ENCODE measurements at places on chromosomes 2 and 18.
A peak's percentile ranks its signal among the peaks of the same experiment; 100 is the strongest.

- DNase-seq, result no peak
Observed at GRCh38 chr18:2939317-2939716, 73.6 kb downstream of the LPIN2 start.

GRCh38 chr2:131827481-131828163 lies 299.9 kb downstream of the CCDC74A start:
- no peak for DNase-seq

DNA sequence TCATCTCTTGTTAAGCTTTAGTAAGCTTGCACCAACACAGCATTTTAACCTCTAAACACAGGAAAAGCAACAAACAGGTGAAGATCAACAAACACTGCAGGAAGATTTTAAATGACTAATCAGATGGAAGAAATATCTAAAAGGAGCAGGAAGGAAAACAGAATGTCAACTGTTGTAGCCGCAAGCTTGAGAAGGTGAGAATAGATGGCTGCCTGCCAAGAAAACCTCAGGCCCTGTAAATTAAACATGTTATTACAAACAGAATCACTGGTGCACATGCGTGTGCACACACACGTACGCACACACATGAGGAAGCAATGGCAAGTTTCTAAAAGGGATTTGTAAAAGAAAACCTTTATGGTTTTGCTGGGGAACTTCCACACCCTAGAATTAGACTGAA lies 257.8 kb upstream of the GALNT5 start:
- no peak for DNase-seq

DNA sequence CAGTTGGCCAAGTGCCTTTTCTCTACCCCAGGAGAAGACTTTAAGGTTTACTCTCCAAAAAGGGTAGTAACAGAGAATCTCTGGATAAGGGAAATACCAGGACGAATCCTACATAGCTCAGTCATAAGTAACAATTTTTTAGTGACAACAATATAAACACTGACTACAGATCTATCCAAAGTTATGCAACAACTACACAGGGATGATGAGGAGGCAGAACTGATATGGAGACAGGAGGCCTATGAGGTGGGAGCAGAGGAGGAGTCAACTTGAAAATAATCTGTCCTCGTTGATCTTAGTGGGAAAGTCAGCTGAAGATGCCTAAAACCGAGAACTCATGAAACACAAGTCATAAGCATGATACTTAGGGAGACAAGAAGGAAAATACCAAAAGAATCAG lies 40.2 kb downstream of the SLC35F5 start:
- no peak for DNase-seq

- DNase-seq, result peak; percentile 35
Observed at GRCh38 chr18:48455555-48456478, 46.6 kb upstream of the ZBTB7C start.

DNA sequence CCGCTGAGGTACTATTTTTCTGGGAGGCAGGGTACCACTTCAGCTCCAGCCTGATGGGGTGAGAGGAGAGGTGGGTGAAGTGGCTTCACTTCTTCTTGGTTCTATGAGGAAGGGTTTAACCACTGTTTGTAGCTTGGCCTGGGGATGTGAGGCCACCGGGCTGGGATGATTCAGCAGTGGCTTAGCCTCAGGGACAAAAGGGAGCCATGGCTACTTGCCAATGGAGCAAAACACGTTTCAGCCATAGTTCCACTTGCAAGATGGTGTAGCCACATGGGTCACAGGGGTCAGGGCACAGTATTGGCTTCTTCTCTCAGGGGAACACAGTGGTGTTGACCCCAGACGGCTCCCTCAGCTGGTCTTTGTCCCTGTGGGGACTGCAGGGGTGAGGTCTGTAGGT lies 14.9 kb downstream of the ZDBF2 start:
- DNase-seq, result no peak

DNA sequence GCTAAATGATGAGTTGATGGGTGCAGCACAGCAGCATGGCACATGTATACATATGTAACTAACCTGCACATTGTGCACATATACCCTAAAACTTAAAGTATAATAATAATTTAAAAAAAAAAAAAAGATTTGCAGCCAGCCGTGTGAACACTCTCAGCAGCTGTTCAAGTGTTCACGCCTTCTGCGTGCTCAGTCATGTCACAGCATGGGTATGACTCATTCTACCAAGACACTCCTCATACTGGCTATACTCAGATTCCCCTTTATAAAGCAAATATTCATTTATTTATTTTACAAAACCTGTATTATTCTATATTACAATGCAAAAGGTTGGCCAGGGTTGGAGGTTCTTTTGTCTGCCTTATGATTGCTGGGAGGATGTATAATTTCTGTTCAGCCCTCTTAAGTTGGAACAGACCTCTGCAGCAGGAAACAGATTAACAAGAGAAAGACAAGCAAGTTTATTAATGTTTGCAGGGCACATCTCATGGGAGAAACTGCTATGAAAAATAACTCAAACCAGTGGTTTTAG lies 1230.6 kb upstream of the CHAC2 start:
- no peak for DNase-seq

DNA sequence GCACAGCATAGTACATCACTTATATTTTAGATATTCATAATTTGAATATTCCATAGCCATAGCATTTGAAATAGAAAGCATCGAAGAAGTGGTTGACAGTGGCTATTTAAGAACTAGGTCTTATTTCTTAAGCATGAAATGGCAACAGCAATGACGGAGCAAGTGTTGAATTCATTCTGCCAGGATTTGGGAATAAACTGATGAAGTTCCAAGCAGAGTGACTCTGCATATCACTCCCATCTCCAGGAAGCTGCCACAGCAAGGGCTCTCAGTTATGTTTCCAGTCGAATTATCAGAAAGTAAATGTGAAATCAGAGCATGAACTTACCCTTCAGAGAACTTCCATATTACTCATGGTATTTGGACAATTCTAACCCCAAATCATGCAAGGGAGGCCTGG lies 208.1 kb downstream of the IKZF2 start:
- DNase-seq, result no peak

GRCh38 chr18:52816121-52816520 lies 476.1 kb downstream of the DCC start:
- no peak for DNase-seq

DNA sequence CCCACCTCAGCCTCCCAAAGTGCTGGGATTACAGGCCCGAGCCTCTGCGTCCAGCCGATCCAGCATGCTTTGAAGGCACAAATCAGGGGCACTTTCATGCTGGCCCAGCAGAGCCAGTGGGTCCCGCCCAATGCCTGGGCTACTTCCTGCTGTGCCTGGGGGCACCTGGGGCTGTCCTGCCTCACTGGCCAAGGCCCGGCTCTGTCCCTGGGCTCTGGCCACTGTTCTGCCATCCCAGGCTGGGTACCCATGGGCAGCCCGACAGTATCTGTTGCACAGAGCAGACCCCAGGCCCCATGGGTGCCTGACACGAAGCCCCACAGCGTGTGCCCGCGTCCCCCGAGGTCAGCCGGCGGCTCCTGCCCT lies 6.8 kb upstream of the GAL3ST2 start:
- DNase-seq, result no peak

DNA sequence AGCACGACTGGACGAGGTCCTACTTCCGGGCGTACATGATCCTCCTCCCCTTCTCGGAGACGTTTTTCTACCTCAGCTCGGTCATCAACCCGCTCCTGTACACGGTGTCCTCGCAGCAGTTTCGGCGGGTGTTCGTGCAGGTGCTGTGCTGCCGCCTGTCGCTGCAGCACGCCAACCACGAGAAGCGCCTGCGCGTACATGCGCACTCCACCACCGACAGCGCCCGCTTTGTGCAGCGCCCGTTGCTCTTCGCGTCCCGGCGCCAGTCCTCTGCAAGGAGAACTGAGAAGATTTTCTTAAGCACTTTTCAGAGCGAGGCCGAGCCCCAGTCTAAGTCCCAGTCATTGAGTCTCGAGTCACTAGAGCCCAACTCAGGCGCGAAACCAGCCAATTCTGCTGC lies 24.8 kb downstream of the LYPD1 start:
- no peak for DNase-seq

- DNase-seq, result no peak
Observed at GRCh38 chr2:26363958-26364357, 17.4 kb upstream of the ADGRF3 start.

- no peak for DNase-seq
Observed at GRCh38 chr2:236178890-236179235, 10.7 kb upstream of the GBX2 start.

DNA sequence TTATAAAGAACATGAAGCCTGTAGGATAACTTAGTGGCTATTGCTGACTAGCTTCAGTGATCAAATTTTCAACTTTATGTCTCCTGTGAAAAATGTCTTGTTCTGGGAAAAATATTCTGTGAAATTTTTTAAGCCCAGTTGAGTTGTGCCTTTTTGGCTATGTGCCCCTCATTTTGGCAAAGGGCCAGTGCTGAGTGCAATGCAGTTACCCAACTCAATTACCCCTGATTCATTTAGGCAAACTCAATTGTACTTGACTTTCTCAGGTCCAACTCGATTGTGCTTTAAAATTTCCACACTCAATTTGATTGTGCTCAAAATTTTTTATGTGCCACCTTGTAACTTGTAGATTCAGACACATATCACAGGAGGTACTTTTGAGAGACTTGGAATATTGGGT lies 548.8 kb upstream of the NRP2 start:
- DNase-seq, result no peak

GRCh38 chr2:227322530-227323205 lies 2.4 kb upstream of the MFF start:
- no peak for DNase-seq

DNA sequence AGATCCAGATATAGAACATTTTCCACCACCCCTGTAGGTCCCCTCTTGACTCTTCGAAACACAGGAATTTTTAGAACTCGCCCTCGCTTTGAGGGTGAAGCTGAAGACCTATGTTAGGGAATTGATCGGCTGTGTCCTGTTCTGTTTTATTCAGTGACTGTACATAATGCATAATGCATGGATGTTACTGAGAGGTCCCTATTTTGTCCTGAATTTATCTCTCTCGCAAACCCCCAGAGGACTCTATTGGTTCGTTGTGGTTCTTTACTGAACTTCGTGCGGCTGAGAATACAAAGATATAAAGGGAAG lies 431 bp upstream of the EIF5B start:
- no peak for DNase-seq

DNA sequence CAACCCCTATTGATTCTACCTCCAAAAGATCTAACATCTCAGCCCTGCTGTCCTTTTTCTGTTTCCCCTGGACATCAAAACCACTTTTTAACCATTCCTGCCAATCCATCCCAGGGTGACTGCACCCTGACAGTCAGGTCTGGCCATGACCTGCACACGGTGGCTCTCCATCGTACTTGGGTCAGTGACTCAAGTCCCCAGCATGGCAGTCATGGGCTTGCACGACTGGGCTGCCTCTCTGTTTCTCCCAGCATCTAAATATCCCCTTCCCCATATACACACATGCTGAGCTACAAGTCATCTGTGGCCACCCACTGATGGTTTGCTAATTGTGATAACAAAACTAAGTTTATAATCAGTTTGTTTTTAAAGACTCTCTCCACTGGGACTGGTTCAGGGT lies 6.6 kb downstream of the NCK2 start:
- DNase-seq, result no peak

DNA sequence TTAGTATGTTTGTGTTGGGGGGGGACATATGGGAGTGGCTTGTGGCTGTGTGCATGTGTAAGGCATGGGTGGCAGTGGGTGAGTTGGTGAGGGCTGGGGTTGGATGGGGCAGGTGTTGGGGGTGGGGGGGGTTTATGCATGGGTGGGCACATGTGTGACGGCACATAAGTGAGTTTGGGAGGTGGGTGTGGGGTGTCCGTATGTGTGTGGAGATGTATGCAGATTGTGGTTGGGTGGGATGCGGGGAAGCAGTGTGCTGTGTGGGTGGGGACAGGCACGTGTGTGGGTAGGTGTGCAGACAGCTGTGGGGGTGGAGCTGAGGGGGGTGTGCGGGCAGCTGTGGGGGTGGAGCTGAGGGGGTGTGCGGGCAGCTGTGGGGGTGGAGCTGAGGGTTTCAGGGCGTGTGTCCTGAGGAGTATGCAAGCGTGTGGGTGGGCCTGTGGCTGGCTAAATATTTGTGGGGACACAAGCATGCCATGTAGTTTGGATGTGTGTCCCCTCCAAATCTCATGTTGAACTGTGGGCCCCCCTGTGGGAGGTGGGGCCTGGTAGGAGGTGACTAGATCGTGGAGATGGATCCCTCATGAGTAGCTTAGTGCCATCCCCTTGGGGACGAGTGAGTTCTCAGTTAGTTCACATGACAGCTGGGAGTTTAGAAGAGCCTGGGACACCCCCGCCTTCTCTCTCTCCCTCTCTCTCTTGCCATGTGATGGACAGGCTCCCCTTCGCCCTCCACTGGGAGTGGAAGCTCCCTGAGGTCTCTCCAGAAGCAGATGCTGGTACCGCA lies 59.4 kb downstream of the ANKMY1 start:
- no peak for DNase-seq

- no peak for DNase-seq
Observed at GRCh38 chr2:36618381-36618780, 20.4 kb upstream of the FEZ2 start.

- no peak for DNase-seq
Observed at GRCh38 chr2:56749152-56749752, 565.5 kb downstream of the CCDC85A start.

DNA sequence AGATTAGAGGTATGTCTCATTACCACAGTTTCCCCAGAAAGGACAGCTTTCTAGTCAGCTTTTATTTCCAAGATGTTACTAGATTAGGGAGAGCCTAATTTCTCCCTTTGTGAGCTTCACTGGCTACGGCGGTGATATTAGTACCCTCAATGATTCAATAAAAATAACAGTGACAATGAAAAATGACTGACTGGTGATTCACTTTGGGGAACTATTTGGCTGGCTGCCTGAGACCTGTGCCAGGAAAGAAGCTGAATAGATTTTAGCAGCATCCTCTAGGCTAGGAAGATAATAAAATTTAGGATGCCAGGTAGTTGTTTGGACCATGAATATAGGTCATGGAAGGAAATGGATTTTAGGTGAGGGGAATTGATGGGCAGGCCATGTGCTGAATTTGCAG lies 178.7 kb downstream of the FMNL2 start:
- no peak for DNase-seq

GRCh38 chr2:109694190-109694589 lies 80.0 kb downstream of the SOWAHC start:
- no peak for DNase-seq

DNA sequence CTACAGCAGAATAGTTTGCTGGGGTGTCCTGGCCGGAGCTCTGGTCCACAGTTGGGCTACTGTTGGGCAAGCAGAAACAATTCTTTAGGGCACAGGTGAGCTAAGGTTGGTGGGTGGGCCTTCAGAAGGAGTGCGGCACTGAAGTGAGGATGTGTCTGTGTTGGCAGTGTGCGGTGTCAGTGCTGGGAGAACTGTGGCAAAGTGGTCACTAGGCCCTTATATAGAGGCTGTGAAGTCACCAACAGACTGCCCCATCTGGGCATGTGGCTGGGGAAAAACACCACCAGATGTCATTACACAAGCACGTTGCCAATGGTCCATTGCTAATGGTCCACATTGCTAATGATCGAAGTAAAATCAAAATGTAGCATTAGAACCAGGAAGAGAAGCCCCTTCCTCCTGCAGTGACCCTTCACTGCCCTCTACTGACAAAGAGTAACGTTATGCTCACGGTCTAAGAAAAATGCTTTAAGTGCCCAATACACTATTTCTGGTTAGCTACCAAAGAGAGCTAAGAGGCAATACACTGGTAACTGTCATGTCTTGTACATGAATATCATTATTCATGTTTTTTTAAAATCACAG lies 21.3 kb downstream of the SCN1A start:
- DNase-seq, result no peak

- DNase-seq, result no peak
Observed at GRCh38 chr2:47223980-47224379, 68.9 kb upstream of the STPG4 start.

All from stimulated activated CD4-positive, alpha-beta T cell treated with anti-CD3 and anti-CD28 coated beads, Interleukin-2, amount 100 ng/mL, for 4 hours (primary cell).